CD4-positive, alpha-beta T cell treated with Interleukin-4 for 4 hours (primary cell): ENCODE measurements at places on chromosomes 2 and 18.

- peak; percentile 10 for DNase-seq
These were observed 73.8 kb upstream of the B3GNT7 start for GRCh38 chr2:231321556-231322334.

- no peak for DNase-seq
These were observed 879 bp upstream of the EPAS1 start for GRCh38 chr2:46296216-46296839.

GRCh38 chr2:14759082-14759481 is 126.6 kb downstream of the LRATD1 start:
- no peak for DNase-seq

DNA sequence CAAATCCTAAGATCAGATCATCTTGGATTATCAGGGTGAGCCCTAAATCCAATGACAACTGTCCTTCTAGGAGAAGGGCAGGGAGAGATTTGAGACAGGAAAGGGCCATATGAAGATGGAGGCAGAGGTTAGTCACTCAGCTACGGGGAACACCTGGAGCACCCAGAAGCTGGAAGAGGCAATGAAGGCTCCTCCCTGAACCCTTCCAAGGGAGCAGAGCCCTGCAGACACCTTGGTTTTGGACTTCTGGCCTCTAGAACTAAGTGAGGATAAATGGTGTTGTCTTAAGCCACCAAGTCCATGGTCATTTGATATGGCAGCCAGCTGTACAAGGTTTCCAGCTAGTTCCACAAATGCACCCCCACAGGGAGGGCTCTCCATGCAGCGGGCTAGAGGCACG is 6.9 kb upstream of the PTPN2 start:
- DNase-seq, result no peak

DNA sequence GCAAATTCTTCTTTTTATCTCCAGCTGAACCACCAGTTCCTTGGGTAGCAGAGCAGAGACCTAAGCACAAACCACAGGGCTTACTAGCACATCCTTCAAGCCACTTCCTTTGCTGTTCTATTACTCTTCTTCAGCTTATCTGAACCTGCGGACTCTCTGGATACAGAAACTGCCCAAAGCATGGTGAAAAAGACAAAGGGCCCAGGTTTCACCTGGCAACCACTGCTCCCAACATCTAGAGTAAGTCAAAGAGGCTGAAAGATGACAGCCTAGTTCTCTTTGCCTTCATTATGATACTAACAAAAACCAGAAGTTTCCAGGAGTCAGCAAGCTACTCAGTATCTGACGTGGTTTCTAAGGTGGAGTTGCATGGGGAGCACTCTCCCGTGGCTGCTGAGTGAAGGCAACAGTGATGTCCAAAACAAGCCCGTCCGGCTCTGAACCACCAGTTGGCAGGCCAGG is 43.4 kb downstream of the KANSL3 start:
- peak; percentile 32 for DNase-seq

GRCh38 chr2:172251231-172251630 is 148.5 kb upstream of the DLX2 start:
- no peak for DNase-seq

DNA sequence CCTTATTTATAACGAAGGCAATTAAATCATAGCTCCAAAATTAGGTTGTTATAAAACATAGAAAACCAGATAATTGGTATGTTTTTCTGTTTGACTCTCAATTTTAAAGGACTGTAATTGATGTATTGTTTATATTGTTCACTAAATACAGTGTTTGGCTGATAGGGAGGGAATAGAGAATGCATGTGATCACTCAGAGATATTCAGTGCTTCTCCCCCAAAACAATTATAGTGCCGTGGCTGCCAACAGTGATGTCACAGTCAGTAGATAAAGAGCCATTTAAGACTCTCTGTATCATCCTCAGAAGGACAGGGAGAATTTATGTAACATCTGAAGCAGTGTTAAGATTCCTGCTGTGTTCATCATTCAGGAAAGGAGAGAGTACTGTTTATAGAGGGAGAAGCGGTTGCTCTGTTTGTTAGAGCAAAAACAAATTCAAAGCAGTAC is 69.6 kb downstream of the PHLPP1 start:
- no peak for DNase-seq

DNA sequence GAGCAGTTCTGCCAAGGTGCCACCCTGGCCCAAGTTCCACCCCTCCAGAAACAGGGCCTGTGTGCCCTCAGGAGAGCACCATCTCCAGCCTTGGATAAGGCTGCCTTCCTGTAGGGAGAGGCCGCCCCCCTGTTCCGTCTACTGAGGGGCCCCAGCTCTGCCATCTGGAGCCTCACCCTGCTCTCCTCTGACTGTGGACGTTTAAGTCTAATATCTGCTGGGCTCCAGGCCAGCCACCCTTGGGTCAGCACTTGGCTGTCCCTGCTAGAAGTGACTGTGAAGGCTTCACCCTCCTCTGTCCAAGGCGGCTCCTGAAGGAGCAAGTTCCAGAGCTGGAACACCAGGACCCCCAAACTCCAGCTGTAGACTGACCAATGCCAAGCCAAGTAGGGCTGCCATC is 26.3 kb downstream of the RHOB start:
- no peak for DNase-seq

DNA sequence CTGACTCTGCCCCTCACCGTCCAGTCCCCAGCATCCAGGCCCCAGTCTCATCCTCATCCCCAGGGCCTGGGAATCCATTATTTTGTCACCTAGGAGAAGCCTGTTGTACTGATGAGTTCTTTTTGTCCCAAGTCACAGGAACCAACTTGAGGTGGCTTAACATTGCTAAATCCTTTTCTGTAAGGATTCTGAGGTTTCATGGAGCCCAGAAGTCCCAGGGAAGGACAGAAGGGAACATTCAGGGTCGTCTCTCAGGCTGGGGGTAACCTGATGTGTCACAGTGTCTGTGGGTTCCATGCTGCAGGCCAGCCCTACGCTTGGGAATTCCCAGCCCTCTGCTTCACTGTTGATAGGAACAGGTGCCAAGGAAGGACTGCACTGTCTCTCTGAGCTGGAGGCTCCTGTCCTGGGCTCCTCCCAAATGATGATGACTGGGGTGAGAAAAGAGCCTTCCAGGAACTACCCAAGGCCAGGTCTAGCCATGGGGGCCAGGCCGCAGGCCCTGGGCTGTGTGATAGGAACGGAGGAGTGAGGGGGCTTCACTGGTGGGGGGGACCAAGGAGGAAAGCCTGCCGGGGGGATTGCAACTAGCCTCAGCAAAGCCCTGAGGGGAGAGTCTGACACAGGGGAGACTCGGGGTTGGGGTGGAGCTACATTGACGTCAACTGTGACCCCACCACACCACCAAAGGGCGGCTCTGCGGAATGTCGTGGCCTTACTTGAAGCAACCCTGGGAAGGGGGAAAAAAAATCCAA is 145.7 kb downstream of the SMAD7 start:
- DNase-seq, result no peak

GRCh38 chr2:183665425-183665824 is 541.2 kb downstream of the NUP35 start:
- no peak for DNase-seq

DNA sequence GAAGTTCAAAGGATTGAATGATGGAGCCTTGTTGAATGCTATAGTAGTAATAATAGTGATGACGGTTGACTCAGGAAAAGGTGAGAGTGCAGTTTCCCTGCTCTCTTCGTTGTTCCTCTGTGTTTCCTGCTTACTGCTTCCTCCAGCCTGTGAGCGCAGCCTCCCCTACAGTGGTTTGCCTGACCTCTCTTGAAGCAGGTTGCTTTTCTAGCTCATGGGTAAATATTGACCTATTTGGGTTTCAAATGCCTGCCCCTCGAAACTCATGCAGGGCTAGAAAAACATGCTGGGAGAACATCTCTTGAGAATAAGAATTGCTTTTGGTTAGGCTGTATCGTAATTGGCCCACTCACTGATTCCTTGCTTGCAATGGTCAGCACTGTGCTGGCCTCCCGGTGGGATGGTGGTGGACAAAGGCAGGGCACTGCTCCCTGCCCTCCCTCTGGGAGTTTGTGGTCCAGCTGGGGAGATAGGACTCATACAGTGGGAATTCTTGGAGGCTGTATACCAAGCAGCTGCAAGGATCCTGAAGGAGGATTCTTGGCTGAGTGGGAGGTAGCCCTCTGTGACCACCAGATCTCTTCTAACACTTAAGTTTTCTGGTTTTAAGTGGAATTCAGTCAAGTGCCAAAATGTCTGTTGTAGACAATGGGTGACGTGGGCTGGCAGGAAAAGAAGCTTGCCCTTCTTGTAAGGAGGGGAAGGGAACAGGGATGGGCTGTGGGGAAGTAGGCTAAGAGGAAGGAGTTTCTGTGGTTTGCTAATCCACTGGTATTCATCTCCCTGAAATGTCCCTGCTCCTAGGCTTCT is 5.4 kb upstream of the RNF181 start:
- no peak for DNase-seq

GRCh38 chr2:45533771-45534170 is 77.3 kb downstream of the SRBD1 start:
- no peak for DNase-seq

DNA sequence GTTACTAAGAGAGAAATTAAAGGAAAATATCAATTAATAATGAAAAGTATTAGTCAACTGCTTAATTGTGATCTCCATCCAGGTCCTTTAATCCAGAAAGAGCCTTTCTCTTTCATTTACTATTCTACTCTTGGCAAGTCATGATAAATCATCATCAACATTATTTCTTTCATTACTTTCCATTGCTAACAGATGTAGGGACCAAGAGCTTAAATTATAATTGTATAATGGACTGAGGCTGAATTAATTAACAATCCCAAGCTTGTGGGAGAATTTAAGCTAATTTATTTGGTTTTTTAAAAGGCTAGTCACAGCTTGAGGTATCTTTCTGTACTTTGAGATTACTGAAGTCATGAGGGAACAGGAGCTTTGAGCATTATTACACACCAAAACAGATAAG is 223.9 kb downstream of the ERBB4 start:
- DNase-seq, result no peak

DNA sequence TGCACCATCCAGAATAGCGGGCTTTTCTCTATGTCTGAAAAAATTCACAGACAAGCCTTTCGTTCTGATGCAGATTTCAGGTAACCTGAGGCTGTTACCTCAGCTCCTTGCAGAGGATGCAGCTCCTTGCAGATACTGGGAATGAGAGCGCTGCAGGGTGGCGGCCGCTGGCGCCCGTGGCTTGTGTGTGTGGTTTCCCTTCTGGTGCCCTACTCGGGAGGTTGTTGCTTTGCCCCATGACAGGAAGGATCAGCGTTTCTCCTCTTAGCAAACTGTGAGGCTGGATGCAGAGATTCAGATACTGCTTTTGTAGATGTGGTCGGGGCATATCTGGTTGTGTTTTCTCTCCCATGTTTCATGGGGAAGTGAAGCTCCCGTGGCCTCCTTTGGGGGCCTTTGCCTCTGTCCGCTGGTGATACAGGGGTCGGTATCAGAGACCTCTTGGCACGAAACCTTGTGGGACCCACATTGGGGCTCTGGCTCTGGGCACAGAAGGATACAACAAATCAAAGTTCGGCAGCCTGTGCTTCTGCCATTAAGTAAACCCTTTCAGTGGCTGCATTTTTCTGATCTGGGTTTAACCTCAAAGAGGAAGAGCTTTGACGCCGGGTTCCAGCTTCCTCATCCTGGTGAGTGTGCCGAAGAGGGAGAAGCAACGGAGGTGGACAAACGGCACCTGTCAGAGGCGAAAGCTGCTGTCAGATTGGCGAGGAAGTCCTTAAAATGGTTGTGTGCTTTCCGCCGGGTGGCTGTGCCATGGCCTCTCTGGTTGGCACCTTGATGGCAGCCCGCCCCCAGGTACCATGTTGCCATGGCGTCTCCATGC is 127.8 kb downstream of the MBP start:
- DNase-seq, result no peak

DNA sequence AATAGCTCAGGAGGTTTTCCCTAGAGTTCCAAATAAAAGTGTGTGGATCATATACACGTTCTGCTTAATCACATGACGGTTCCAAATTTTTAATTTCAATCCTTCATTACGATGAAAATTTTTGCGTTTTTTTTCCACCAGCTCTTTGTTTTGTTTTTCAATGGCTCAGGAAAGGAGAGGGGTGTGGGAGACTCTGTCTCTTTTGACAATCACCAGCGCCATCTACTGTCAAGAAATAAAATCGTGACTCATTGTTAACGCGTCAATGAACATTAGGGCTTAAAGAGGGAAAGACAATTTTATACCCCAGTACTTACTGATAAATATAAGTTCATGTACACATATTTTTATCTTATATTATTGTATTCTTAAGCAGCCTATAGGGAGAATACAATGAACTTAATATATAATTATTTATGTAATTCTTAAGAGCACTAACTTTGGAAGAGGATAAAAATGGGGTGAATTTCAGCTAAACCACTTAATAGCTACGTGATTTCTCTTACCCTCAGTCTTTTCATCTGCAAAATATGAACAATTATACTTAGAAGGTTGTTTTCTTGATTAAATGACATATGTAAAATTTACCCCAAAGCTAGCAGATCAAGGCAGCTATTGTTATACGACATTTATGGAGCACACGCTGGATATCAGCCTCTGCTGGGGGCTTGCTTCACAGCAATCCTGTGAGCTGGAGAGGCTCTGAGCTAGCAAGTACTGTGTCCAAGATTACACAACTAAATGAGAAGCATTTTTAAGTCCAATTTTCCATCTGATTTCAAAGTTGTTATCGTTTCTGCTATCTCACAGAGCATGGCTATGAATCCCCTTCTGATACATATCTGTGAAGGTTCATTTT is 47.4 kb upstream of the RMDN2 start:
- DNase-seq, result peak; percentile 74

GRCh38 chr2:174785481-174785880 is 21.2 kb upstream of the CHRNA1 start:
- no peak for DNase-seq

- DNase-seq, result no peak
These were observed 8.2 kb upstream of the KCTD1 start for GRCh38 chr18:26556573-26556972.

GRCh38 chr2:85584857-85585780 is 888 bp downstream of the VAMP5 start:
- DNase-seq, result no peak

- no peak for DNase-seq
These were observed 26.9 kb upstream of the TTN start for GRCh38 chr2:178834086-178834485.

DNA sequence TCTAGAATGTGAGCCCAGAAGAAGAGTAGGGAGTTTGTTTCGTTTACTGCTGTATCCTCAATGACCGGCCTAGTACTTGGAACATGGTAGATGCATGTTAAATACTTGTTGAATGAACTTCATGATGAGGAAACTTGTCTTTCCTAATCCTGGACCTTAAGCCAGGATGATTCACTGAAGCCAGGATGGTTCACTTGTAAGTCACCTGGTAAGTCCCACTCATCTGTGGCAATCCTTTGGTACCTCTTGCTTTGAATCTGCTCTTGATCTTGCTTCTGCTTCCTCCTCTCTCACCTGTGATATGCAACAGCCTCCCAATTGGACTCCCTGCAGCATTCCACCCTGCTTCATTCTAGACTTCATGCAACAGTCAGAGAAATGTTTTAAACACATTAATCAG is 43.6 kb downstream of the QPCT start:
- DNase-seq, result no peak

GRCh38 chr2:25587361-25587760 is 86.0 kb downstream of the DTNB start:
- DNase-seq, result no peak

DNA sequence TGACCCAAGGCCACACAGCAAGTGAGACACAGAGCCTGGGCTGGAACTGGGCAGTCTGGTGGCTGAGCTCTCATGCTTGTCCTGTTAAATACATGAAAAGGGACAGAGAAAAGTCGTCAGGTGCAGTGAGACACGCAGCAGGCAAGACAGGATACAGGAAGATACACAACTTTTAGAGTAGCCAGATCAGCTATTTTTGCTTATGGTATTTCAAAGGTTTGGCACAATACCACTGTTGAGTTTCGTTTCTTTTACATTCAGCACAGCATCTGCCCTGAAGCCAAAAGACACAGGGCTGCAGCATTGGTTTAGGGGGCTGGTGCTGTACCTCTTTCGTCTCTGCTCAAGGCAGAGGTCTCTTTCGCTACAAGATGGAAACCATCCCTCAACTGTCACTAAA is 14.0 kb downstream of the FHL2 start:
- DNase-seq, result no peak
